ENCODE measurements at places on chromosomes 5 and 9.

DNA sequence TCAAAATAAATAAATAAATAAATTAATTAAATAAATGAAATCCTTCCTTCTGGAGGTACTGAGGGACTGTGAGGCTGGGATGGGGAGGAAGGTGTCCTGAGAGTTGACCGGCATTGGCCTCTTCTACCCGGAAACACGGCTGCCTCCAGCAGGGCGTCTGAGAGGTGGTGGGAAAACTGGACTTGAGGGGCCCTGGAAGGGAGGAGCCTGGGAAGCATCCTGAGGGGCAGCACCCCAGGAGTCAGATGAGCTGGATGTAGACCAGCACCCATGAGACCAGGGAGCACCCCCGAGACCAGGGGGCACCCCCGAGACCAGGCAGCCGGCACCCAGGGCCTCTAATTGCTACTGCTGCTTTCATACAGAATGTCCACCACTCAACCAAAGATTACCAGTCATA, 8.8 kb upstream of the NSMF start:
- DNase-seq: no peak

DNA sequence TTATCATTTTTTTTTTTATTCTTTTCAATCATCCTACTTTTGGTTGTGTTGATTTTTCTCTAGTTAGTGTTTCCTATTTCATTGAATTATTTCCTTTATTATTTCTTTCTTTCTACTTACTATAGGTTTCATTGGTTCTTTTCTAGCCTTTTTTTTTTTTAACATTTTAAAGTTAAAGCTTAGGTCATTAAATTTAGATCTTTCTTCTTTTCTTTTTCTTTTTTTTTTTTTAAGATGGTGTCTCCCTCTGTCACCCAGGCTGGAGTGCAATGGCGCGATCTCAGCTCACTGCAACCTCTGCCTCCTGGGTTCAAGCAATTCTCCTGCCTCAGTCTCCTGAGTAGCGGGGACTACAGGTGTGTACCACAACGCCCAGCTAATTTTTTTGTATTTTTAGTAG, 43.0 kb upstream of the PPP2CA start:
- no peak for DNase-seq

- no peak for DNase-seq
Observed at GRCh38 chr5:34553581-34553980, 102.5 kb upstream of the RAI14 start.

- no peak for DNase-seq
Observed at GRCh38 chr9:79242489-79242888, 329.3 kb upstream of the TLE4 start.

- DNase-seq: no peak
Observed at GRCh38 chr5:1762883-1763547, 36.6 kb downstream of the MRPL36 start.
